Mesothelial cell of epicardium (in vitro differentiated cells): ENCODE measurements at places on chromosomes 7 and 10.

DNA sequence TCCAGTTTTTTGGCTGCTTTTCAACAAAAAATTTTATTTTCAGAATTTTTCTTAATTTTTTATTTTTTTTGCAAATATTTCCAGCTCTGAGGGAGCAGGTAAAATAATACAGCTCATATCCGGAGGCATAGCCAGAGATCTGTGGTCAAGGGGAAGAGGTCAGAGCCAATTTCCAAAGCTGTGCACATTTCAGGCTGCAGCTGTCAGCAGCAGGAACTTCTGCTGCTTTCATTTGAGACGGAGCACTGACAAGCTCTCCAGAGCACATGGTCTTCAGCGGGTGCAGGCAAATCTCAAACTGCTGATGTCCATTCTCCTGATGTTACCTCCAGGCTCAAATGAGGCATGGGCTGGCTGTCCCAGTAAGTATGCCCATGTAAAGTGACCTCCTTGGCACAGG lies 31.1 kb downstream of the SLC26A4 start:
- no peaks in the 10 kb centered on the region for H3K36me3 ChIP-seq
- peaks cover 37% of the 10 kb centered on the region for H3K27me3 ChIP-seq
- peaks cover 12% of the 10 kb centered on the region for H3K4me1 ChIP-seq
- H3K4me3 ChIP-seq = no peak overlapping the region
- DNase-seq = no peak
- H3K27ac ChIP-seq = no peak overlapping the region

- no peak overlapping the region for H3K4me3 ChIP-seq
- no peak for DNase-seq
- peaks cover 15% of the 10 kb centered on the region for H3K36me3 ChIP-seq
- no peak overlapping the region for H3K27ac ChIP-seq
- no peaks in the 10 kb centered on the region for H3K27me3 ChIP-seq
- no peaks in the 10 kb centered on the region for H3K4me1 ChIP-seq
Measured at GRCh38 chr10:131963350-131963749, 18.4 kb downstream of the BNIP3 start.

DNA sequence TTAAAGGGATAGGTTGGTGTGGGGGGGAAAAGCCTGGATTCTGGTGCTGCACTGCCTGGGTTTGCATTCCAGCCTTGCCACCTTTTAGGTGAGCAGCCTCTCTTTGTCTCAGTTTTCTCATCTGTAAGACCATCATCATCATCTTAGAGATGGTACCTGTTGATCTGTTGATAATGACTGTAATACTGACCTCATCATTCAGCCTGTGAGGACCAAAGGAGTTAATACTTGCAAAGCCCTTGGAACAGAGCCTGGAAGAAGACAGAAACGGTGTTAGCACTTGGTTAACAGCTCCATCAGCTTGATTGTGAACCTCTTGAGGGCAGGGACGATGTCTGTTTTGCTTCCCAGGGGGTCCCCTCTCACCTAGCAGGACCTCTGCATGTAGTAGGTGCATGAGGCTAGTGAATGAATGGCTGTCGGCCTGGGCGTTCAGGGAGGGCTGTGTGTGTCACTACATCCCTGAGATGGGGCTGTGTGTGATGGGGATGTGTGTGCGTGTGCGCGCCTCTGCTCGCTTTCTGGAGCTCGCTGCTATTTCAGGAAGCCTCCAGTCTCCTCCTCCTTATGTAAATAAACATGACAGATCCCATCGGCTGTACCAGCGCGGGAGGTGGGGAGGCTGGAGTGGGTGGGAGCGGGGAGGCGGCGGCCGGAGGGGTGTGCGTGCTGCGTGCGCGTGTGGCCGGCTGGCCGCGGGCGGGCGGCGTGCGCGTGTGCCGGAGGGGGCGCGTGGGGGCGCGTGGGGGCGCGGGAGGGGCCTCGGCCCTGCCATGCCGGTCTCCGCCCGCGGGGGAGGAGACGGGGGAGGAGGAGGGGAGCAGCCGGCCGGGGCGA lies 61.2 kb downstream of the NEURL1 start:
- H3K4me1 ChIP-seq = peaks cover 3% of the 10 kb centered on the region
- H3K27ac ChIP-seq = no peak overlapping the region
- peak overlapping the region; percentile 69 for H3K4me3 ChIP-seq
- no peaks in the 10 kb centered on the region for H3K36me3 ChIP-seq

DNA sequence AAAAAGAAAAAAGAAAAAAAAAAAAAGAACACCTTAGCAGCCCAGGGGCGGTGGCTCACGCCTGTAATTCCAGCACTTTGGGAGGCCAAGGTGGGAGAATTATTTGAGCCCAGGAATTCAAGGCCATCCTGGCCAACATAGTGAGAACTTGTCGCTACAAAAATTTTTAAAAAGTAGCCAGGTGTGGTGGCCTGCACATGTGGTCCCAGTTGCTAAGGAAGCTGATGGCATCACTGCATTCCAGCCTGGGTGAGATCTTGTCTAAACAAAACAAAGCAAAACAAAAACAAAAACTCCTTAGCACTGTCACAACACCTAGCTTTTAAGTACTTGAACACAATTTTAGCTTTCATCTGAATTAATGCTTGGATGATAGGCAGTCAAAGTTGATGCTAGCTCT lies 86.3 kb upstream of the MKLN1 start:
- H3K4me3 ChIP-seq = no peak overlapping the region
- no peak overlapping the region for H3K27ac ChIP-seq
- no peaks in the 10 kb centered on the region for H3K36me3 ChIP-seq
- H3K27me3 ChIP-seq = peaks cover 4% of the 10 kb centered on the region
- DNase-seq = no peak

GRCh38 chr10:80252296-80252887 lies 37.1 kb downstream of the MAT1A start:
- no peaks in the 10 kb centered on the region for H3K36me3 ChIP-seq
- H3K27ac ChIP-seq = no peak overlapping the region
- H3K27me3 ChIP-seq = peaks cover 16% of the 10 kb centered on the region
- H3K4me3 ChIP-seq = no peak overlapping the region
- no peak for DNase-seq

DNA sequence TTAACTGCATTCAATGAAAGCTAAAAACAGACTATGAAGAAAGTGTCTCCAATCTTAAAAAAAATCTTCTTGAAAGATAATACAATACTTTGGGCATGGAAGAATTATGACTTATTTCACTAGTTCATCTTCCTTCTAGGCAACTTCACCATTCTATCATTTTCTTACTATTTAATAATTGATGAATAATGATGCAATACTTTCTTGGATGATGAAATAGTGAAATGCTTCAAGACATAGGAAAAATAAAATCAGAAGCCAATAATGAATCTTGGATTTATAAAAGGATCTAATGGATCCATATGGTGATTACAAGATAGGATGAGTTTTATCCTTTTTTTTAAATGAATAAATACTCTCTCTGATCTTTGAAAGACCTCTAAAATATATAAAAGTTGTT lies 4.4 kb downstream of the DMBT1 start:
- no peaks in the 10 kb centered on the region for H3K36me3 ChIP-seq
- H3K27me3 ChIP-seq = peaks cover 67% of the 10 kb centered on the region
- H3K4me1 ChIP-seq = peaks cover 18% of the 10 kb centered on the region
- no peak overlapping the region for H3K4me3 ChIP-seq
- no peak for DNase-seq

- peaks cover 2% of the 10 kb centered on the region for H3K4me1 ChIP-seq
- H3K27me3 ChIP-seq = no peaks in the 10 kb centered on the region
- no peak for DNase-seq
- no peak overlapping the region for H3K4me3 ChIP-seq
- no peak overlapping the region for H3K27ac ChIP-seq
Measured at GRCh38 chr10:50501924-50502452, 121.8 kb downstream of the SGMS1 start.

GRCh38 chr7:151276666-151277590 lies 28.4 kb upstream of the SMARCD3 start:
- DNase-seq = no peak
- peak overlapping the region; percentile 65 for H3K4me3 ChIP-seq
- peaks cover 27% of the 10 kb centered on the region for H3K27me3 ChIP-seq
- no peaks in the 10 kb centered on the region for H3K36me3 ChIP-seq
- no peak overlapping the region for H3K27ac ChIP-seq

DNA sequence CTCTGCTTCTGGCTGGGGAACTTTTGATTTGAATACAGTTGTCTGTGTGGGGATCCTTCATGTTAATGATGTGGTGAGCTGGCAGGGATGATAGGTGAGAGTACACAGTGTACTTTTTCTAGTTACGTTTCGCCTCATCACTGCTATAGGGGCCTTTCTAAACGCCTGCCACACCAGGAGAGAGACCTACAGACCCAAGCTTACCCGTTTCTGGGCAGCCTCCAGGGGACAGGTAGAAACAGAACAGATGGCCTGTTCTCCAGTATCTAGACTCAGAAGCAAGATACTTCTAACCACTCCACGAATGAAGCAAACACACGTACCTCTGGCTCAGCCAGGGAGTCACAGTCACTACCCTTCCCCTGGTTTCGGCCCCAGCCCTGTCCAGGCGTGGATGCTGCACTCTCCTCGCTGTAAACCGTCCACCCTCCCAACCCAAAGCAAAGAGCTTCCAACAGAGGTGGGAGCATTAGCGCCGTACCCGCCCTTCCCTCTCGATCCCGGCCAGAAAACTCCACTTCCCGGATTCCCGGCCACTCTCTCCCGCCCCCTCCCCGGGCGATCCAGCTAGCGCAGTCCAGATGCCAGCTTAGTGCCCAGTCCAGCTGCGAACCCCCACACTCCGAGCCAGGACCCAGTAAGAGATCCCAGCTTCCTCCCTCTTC lies 1.2 kb downstream of the CCDC6 start:
- peak overlapping the region; percentile 92 for H3K27ac ChIP-seq
- H3K4me1 ChIP-seq = peaks cover 69% of the 10 kb centered on the region
- no peaks in the 10 kb centered on the region for H3K36me3 ChIP-seq
- H3K27me3 ChIP-seq = no peaks in the 10 kb centered on the region
- no peak for DNase-seq
- peak overlapping the region; percentile 91 for H3K4me3 ChIP-seq

DNA sequence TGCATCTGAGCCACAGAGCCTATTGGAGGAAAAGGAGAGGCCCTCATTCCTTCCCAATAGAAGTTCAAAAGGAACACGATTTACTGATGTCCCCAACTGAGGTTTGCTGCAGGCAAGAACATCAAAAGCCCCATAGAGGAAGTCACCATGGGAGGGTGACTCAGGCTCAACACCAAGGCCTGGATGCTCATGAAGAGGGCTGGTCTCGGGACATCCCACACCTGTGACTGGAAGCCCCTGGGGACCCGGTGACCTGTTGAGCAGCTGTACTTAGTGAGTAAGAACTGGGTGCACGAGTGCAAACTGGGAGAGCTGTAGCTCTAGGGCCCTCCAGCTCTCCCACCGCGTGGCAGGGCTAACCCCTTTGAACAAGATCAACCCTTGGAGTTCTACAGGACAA lies 38.0 kb downstream of the CYTH3 start:
- no peaks in the 10 kb centered on the region for H3K27me3 ChIP-seq
- peaks cover 12% of the 10 kb centered on the region for H3K4me1 ChIP-seq
- no peak overlapping the region for H3K4me3 ChIP-seq
- no peak overlapping the region for H3K27ac ChIP-seq

- no peak for DNase-seq
- H3K27me3 ChIP-seq = peaks cover 9% of the 10 kb centered on the region
- H3K4me3 ChIP-seq = no peak overlapping the region
- H3K4me1 ChIP-seq = peaks cover 6% of the 10 kb centered on the region
- H3K27ac ChIP-seq = no peak overlapping the region
- H3K36me3 ChIP-seq = no peaks in the 10 kb centered on the region
Measured at GRCh38 chr7:51144178-51144577, 172.4 kb downstream of the COBL start.

- H3K27me3 ChIP-seq = peaks cover 35% of the 10 kb centered on the region
- no peaks in the 10 kb centered on the region for H3K36me3 ChIP-seq
- DNase-seq = no peak
- no peak overlapping the region for H3K4me3 ChIP-seq
- no peak overlapping the region for H3K27ac ChIP-seq
Measured at GRCh38 chr10:123761666-123762230, 95.6 kb downstream of the GPR26 start.

GRCh38 chr10:5479481-5480161 lies 19.7 kb downstream of the CALML5 start:
- peaks cover 23% of the 10 kb centered on the region for H3K4me1 ChIP-seq
- H3K27ac ChIP-seq = peak overlapping the region; percentile 13
- no peak for DNase-seq
- H3K27me3 ChIP-seq = no peaks in the 10 kb centered on the region
- H3K4me3 ChIP-seq = no peak overlapping the region
- H3K36me3 ChIP-seq = no peaks in the 10 kb centered on the region

- peaks cover 41% of the 10 kb centered on the region for H3K27me3 ChIP-seq
- H3K36me3 ChIP-seq = no peaks in the 10 kb centered on the region
- no peak overlapping the region for H3K27ac ChIP-seq
- no peak for DNase-seq
- H3K4me1 ChIP-seq = peaks cover 9% of the 10 kb centered on the region
- no peak overlapping the region for H3K4me3 ChIP-seq
Measured at GRCh38 chr7:103569621-103570305, 123.8 kb upstream of the SLC26A5 start.

DNA sequence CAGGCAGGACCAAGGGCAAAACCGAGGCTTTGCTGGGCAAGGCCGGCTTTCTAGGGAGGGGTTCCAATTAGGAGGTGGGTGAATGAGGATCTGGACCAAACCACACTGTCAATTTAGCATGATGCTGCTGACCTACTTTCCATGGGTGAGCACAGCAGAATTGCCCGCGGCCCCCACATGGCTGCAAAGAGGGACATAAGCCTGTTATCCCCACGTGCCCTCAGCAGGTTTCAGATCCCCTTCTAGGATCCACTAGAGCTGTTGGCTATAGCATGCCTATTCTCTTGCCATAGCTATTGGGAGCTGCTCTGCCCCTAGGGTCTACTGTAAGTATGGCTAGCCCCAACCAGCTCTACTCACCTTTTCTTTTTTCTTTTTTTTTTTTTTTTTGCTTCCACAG lies 102.8 kb downstream of the COL13A1 start:
- no peak overlapping the region for H3K4me3 ChIP-seq
- no peak for DNase-seq
- no peaks in the 10 kb centered on the region for H3K36me3 ChIP-seq
- peaks cover 10% of the 10 kb centered on the region for H3K4me1 ChIP-seq

- H3K36me3 ChIP-seq = no peaks in the 10 kb centered on the region
- peaks cover 66% of the 10 kb centered on the region for H3K27me3 ChIP-seq
- H3K27ac ChIP-seq = no peak overlapping the region
- no peak overlapping the region for H3K4me3 ChIP-seq
- no peaks in the 10 kb centered on the region for H3K4me1 ChIP-seq
- DNase-seq = no peak
Measured at GRCh38 chr7:154867068-154867467, 135.9 kb downstream of the PAXIP1 start.

GRCh38 chr7:45185028-45185863 lies 27.7 kb downstream of the RAMP3 start:
- H3K27ac ChIP-seq = no peak overlapping the region
- no peaks in the 10 kb centered on the region for H3K4me1 ChIP-seq
- H3K36me3 ChIP-seq = no peaks in the 10 kb centered on the region
- H3K27me3 ChIP-seq = peaks cover 27% of the 10 kb centered on the region
- no peak overlapping the region for H3K4me3 ChIP-seq

DNA sequence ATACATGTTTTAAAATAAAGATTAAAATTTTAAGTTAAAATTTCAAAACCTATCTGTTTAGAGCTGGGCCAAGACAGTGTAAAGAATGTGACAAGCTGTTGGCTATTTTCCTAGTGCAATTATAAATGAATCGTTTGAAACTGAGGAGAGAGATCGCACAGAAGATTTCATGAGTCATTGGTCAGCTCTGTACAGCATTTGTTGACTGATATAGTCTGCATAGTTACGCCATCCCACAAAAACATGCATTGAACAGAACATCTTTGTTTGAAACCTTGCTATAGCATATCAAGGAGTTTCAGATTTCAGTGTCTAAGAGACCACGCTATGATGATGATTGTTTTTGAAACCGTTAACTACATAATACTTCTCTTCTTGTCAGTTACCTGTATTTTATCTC lies 1.3 kb upstream of the C10orf67 start:
- H3K4me3 ChIP-seq = no peak overlapping the region
- H3K4me1 ChIP-seq = peaks cover 18% of the 10 kb centered on the region
- H3K27ac ChIP-seq = no peak overlapping the region
- no peaks in the 10 kb centered on the region for H3K36me3 ChIP-seq
- no peak for DNase-seq
